ENCODE measurements at places on chromosomes 12 and 14. TPM values are rescaled to one million over a fixed set of nuclear protein-coding genes. Genes with fewer than 3 reads are reported as not detected.

The C1QL4 gene
- polyA plus RNA-seq = not detected

The OLR1 gene
- 0.38 TPM for polyA plus RNA-seq

The RPL10L gene
- not detected for polyA plus RNA-seq

The SLC16A7 gene
- polyA plus RNA-seq = 19.0 TPM

The KCNH5 gene
- not detected for polyA plus RNA-seq

The DLGAP5 gene
- 0.12 TPM for polyA plus RNA-seq

The FBRSL1 gene
- 35.4 TPM for polyA plus RNA-seq

The NPAS3 gene
- polyA plus RNA-seq = 0.46 TPM

The HOXC4 gene
- not detected for polyA plus RNA-seq

The CLEC2B gene
- polyA plus RNA-seq = 5.2 TPM

The LAG3 gene
- 0.03 TPM for polyA plus RNA-seq
